Activated CD4-positive, alpha-beta T cell treated with anti-CD3 and anti-CD28 coated beads for 24 hours (primary cell): ENCODE measurements at places on chromosomes 11 and 22.

- DNase-seq, result no peak
These were observed 9.7 kb upstream of the PIWIL4 start for GRCh38 chr11:94557421-94557820.

DNA sequence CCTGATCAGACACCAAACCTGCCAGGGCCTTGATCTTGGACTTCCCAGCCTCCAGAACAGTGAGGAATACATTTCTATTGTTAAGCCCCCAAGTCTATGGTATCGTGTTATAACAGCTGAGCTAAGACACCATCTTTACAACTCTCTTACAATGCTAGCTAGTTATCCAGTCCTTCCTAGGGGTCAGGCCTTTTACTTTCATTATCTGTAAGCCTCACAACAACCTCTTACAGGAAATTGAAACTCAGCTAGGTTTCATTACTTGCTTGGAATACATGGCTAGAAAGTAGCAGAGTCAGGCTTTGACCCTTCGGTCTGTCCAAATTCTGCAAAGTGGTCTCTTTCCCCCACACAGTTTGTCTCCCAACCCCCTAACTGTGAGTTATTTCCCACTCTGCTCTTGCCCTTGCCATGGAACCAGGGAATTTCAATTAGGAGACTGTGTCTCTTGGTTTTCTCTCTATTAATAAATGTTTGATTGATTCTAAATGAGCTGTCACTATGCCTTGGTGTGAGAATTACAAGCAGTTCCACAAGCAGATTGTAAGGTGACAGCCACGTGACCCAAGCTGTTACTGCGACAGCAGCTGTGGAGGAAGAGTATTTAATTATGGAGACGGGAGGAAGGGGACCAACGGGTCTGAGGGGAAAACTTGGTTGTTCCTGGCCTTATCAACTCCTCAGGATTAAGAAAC lies 38.4 kb upstream of the CLMP start:
- DNase-seq, result no peak

DNA sequence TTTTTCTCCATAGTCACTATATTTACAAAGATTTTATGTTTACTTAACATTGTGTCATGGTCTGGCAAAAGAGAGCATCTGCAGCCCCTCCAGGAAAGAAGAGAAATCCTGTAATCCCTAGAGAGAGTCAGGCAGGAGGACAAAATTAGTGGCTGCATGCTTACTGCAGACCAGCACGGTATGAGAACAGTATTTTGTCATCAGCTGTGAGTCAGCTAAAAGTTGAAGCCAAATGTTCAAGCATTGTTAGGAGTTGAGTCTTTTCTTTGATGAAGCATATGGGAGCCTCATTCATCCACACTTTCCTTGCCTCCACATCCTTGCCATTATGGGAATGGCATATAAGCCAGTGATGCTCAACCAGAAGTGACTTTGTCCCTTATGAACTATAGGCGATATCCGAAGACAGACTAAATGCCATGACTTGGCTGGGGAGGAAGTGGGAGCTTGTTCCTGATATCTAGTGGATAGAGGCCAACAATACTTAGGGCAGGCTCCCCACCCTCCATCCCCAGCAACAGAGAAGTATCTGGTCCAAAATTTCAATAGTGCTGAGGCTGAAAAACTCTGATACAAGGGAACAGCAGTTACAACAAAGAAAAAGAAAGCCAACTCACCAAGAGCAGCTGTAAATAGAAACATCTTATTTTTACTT lies 112.0 kb upstream of the OR5AK2 start:
- DNase-seq, result no peak

DNA sequence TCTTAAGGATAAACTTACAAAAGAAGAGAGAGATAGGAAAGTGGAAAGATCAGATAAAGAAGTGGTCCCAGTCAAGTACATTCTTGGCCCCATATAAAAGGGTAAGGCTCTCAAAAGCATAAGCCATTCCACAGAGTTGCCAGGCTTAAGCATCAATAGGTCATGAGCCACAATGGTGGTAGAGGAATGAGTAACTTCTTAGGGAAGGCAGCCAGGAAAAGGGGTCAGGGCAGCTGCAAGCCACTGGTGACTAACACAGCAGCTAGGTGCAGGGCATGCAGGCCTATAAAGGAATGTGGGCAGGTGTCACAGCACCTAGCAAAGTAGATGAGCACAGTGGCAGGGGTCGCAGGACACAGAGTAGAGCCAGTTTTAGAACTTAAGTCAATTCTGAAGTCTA lies 302.6 kb upstream of the FAT3 start:
- no peak for DNase-seq
